ENCODE measurements at places on chromosomes 5 and 9.

DNA sequence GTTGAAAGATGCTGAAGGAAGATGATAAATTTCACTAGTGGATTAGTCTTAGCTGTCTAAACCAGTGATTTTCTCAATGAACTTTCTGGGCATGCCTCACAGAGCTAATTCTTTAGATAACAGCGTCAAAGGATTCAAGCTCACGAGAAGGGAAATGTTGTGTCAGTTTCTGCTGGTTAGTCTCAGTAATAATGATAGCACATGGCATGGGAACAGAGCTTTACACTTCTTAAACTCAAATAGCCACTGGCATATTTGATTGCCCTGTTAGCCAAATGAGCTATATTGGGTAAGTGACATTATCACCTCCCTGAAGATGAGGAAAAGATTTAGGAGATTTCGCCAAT is 139.3 kb upstream of the NR3C1 start:
- DNase-seq, result no peak

GRCh38 chr5:170753311-170753710 is 30.2 kb upstream of the GABRP start:
- DNase-seq, result no peak

DNA sequence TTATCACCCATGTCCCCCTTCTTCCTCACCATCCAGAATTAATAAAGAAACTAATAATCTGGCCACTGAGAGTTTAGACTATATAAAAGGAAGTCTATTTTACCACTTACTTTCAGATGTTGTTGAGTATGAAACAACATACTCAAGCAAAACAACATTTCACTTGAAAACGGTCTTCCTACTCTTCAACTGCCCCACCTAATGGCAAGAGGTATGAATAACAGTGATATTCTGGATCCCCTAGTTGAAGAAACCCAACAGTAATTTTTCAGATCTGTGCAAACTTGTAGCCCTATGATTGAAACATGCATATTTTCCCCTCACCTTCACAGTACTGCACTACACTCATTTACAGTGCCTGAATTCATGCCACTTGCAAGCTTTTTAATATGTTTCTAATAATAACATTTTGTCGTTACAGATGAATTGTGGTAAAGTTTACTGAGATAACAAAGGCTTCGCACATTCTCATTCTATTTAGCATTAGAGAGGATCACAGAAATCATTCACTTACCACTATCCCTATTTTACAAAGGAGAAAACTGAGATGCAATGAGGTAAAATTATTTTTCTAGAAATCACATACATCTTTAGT is 267.9 kb upstream of the PDE4D start:
- no peak for DNase-seq

DNA sequence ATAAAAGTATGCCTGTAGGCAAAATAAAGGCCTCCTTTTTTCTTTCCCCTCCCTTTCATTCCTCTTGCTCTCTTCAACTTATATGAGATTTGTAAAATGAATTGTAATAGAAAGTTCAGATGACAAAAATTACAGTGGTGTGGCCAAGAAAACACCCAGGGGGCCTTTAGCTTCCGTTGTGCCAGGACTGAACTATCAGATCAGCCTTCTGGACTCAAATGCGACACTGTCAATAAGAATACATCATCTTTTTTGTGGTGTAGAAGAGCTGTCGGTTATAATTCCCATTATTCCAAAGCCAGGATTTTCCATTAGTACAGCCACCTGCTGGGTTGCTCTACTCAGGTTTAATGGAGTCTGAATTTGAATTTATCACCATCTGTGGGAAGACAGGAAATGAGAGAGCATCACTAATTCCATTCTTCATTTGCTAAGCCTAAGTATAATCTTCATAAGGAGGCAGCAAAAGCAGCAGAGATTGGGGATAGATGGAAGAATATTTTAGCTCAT is 443.4 kb downstream of the ANXA1 start:
- no peak for DNase-seq

- DNase-seq, result no peak
These were observed 1366.8 kb downstream of the EFNA5 start for GRCh38 chr5:106303911-106304310.

Measured in amygdala (tissue), 56 donors.